Neural progenitor cell (in vitro differentiated cells): ENCODE measurements at places on chromosomes 4 and X.

GRCh38 chr4:17580969-17581368, 4.0 kb downstream of the LAP3 start:
- no peaks in the 10 kb centered on the region for H3K4me1 ChIP-seq
- H3K4me3 ChIP-seq, result no peak overlapping the region
- DNase-seq, result no peak
- no peaks in the 10 kb centered on the region for H3K36me3 ChIP-seq

DNA sequence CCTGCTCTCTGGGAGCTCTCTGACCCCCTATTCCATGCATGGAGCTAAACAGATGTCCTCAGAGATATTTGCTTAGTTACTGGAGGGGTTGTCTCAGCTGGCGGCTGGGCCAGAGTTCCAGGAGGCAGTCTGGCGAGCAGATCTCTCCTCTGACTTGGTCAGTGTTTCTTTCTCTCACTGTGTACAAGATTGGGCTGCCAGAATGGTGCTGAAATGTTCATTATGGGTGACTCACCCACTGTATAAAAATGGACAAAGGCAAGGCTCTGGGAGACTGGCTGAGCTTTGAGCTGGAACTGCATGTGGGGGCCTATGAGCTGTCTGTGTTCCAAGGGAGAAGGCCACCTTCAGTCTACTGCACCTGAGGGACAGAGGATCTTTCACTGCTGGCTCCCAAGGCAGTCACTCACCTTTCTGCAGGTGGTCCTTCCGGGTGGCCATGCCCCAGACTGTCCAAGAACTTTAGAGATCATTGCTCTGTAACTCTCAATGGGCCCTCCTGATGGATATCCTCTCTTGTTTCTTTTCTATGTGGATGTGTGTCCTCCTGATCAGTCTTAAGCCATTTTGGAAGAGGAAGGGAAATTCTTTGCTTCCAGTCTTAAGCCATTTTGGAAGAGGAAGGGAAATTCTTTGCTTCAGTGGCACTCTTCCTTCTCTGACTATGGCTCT, 88.2 kb downstream of the CFAP299 start:
- no peaks in the 10 kb centered on the region for H3K4me1 ChIP-seq
- no peak overlapping the region for H3K27ac ChIP-seq
- no peaks in the 10 kb centered on the region for H3K36me3 ChIP-seq

DNA sequence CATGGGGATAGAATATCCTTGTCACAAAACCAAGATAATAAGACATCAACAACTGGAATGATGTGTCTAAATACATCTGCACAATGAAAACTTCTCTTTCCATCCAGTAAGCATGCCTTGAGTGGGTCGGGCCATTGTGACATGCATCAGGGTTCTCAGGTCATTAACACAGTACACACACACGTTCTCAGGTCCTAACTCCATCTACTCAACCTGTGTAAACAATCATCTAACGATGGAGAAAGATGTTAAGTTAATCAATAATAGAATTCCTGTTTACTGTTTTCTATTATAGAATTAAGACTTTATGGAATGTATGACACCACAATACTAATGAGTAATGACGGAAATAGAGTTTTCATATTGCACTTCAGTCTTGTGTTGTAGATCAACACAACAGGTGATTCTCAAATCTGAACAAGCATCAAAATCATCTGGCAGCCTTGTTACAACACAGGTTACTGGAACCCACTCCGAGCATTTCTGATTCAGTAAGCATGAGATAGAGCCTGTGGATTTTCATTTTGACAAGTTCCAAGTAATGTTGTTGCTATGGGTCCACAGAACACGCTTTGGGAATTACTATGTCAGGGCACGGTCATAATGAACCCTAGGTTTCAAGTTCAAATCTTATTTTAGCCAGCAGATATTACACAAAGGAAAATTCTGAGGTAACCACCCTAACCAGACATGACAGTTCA, 315.8 kb upstream of the TEX13C start:
- H3K27me3 ChIP-seq, result no peaks in the 10 kb centered on the region
- no peak for DNase-seq
- no peak overlapping the region for H3K4me3 ChIP-seq
- no peaks in the 10 kb centered on the region for H3K36me3 ChIP-seq

- H3K4me1 ChIP-seq, result peaks cover 13% of the 10 kb centered on the region
- no peaks in the 10 kb centered on the region for H3K36me3 ChIP-seq
- no peak overlapping the region for H3K4me3 ChIP-seq
- no peak overlapping the region for H3K27ac ChIP-seq
- DNase-seq, result no peak
- no peaks in the 10 kb centered on the region for H3K27me3 ChIP-seq
These were observed 102.3 kb downstream of the BCOR start for GRCh38 chrX:39995457-39995856.

GRCh38 chrX:118420462-118420861, 74.6 kb downstream of the WDR44 start:
- no peaks in the 10 kb centered on the region for H3K4me1 ChIP-seq
- no peaks in the 10 kb centered on the region for H3K36me3 ChIP-seq
- no peak for DNase-seq
- H3K27ac ChIP-seq, result no peak overlapping the region

- no peaks in the 10 kb centered on the region for H3K27me3 ChIP-seq
- H3K4me3 ChIP-seq, result no peak overlapping the region
- H3K4me1 ChIP-seq, result no peaks in the 10 kb centered on the region
- no peak overlapping the region for H3K27ac ChIP-seq
These were observed 8.3 kb upstream of the TLR8 start for GRCh38 chrX:12898073-12898472.

- no peak for DNase-seq
- H3K4me3 ChIP-seq, result no peak overlapping the region
- no peaks in the 10 kb centered on the region for H3K36me3 ChIP-seq
- H3K27ac ChIP-seq, result no peak overlapping the region
- no peaks in the 10 kb centered on the region for H3K4me1 ChIP-seq
- H3K27me3 ChIP-seq, result no peaks in the 10 kb centered on the region
These were observed 222.7 kb upstream of the VCX3A start for GRCh38 chrX:6757631-6758030.

- peaks cover 6% of the 10 kb centered on the region for H3K36me3 ChIP-seq
- H3K27ac ChIP-seq, result no peak overlapping the region
- H3K27me3 ChIP-seq, result no peaks in the 10 kb centered on the region
- no peak overlapping the region for H3K4me3 ChIP-seq
- H3K4me1 ChIP-seq, result no peaks in the 10 kb centered on the region
- DNase-seq, result no peak
These were observed 11.1 kb downstream of the LSM6 start for GRCh38 chr4:146186596-146186995.
